ENCODE measurements at places on chromosomes 12 and 14.
A peak's percentile ranks its signal among the peaks of the same experiment; 100 is the strongest.

- DNase-seq, result no peak
These were observed 59.8 kb downstream of the PRMT8 start for GRCh38 chr12:3550839-3551238.

- no peak for DNase-seq
These were observed 455.6 kb downstream of the CCDC91 start for GRCh38 chr12:28645891-28646290.

DNA sequence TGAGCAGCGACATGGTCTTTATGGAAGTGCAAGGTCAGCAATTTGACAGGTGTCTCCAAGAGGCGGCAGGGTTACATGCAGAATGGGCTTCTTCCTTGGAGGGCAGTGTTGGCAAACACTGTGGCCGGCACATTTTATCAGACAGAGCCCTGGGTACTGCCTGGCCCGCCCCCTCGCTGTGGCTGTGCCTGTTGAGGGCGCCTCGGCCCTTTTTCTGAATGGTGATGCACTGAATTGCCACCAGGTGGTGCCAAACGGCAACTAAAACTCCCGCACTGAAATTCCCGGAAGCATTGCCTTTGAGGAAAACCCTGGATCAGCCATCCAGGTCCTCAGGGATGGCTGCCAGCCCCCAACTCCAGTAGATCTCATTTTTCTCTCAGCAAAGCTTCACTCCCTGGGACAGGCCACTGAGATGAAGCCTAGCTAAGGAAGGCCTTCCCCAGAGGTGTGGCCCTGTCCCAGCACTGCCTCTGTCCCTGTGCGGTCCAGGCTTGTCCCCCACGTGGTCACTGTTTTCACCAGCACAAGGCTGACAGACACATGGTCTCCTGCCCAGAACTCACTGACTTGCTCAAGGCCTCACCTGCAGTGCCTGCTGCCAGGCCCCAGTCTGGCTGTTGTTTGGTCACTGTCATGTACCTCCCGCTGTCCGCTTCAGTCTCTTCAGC lies 73.6 kb downstream of the TESC start:
- DNase-seq, result peak; percentile 11

GRCh38 chr14:71374989-71375388 lies 467.7 kb downstream of the PCNX1 start:
- DNase-seq, result no peak

DNA sequence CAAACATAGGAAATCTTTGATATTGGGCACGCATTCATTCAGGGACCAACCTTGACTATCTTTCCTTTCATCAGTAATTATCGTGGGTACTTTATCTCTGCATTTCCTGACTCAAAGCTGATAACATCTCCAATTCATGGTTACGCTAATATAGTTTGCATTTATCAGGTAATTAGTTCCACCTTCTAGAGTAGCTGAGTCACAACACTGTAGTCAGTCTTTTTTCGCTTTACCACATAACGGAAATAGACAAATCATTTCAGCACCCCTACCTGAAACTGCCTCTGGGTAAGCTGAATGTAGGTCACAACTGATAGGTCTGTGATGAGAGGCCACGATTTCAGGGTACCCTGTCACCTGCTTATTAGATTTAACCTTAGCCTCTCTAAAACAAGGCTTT lies 36.7 kb upstream of the IL22 start:
- DNase-seq, result no peak

- DNase-seq, result no peak
These were observed 197.0 kb upstream of the EEA1 start for GRCh38 chr12:93126069-93126474.

DNA sequence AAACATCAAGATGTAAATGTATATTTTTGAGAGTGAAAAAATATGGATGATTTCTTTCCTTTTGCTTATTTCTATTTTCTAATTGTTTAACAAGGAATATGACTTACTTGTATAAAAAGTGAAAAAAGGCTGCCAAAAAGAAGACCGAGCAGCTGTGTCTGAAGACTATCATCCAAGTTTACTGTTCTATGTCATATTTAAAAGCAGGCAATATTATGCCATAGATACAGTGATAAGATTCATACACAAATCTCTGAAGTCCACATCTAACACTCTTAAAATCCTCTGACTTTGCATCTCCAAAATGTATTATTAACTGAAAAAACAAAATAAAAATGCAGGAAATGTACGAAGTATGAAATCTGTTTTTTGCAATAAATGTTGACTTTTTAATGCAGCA lies 109.1 kb downstream of the SEC23A start:
- no peak for DNase-seq

Measured in stimulated activated CD8-positive, alpha-beta memory T cell treated with anti-CD3 and anti-CD28 coated beads, Interleukin-4, amount 100 ng/mL, for 4 hours (primary cell).